NCI-H1694 treated with DMSO at 0.1 percent for 48 hours (cell line): ENCODE measurements at places on chromosomes 3 and 15.
A peak's percentile ranks its signal among the peaks of the same experiment; 100 is the strongest.

DNA sequence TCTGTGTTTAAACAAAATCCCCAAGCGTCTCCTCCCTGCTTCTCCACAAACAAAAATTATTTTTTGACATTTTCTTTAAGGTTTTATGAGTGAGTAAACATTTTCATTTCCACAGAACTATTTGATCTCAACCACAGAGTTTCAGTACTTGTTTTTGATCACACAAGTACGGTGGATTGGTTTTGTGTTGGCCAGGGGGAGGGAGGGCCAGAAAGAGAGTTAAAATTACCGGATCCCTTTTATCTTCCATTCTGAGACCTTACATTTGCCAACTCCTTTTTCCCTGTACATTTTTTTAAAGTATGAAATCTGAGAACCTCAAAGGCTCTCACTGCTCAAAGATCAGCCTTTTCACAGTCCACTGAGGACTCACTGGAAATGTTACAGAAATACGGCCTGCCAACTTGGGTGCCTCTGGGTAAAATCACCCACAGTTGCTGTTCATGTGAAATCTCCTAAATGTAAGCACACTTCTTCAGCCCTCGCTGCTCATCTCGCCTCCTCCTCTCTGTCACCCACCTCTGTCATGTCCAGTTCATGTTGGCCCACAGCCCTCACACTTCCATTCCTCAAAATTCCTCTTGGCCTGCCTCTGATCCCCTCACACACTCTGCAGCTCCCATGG lies 1.7 kb downstream of the HOMER2 start:
- DNase-seq = no peak

DNA sequence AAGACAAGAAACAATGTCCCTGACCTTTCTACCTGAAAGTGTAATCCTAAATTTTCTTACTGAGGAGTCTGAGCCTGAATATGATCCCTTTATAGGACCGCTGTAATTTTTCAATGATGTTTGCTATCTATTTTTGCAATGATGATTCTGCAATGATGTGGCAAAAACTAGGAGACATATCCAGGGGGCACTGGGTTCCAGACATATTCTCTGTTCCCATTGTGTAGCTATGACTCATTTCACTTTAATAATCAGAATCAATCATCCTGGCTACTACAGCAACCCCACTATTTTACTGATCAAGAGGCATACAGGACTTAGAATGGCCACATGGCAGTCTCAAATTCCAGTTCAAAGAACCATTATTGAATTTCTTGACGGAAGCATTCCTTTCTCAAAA lies 85.9 kb downstream of the AQR start:
- DNase-seq = no peak

DNA sequence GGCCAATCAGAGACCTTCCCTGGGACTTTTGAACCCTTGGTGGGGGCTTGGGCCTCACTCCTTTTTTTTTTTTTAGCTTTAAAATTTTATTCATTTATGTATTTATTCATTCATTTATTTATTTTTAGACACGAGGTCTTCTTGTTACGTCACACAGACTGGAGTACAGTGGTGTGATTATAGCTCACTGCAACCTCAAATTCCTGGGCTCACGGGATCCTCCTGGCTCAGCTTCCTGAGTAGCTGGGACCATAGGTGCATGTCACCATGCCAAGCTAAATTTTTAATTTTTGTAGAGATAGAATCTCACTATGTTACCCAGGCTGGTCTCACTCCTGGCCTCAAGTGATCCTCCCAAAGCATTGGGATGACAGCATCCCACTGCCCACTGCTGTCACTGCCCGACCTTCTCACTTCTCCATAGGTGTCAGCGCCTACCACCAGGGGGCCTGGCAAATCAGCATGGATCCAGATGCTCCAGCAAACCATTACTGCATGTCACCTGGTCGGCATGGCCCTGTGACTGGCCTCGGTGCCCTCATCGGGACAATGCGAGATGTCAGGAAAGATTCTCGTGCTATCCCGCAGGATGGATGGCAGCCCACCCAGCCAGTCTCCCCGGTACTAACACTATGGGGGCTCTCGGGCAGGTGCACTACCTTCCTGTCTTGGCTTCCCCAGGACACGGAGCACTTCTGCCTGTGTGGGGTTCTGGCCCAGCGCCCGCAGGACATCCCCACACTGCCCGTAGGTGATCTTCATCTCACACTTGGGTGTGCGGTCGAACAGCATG lies 3.0 kb downstream of the MYL3 start:
- DNase-seq = no peak

DNA sequence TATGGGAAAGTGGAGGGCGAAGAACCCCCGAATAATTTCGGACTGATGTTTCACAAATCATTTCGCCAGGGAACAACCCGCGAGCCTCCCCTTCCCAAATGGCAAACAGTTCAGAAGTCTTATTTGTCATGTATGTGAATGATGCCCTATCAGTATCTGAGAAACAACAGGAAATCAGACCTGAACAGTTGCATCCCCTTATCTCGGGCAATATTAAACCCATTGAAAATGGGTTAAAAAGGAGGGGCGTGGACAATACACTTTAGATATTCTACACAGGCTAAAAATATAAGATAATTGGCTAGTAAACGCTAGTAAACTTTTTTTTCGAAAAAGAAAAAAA lies 1003.3 kb upstream of the NR2F2 start:
- no peak for DNase-seq

- no peak for DNase-seq
These were observed 120.9 kb downstream of the CACNA2D3 start for GRCh38 chr3:54243056-54243931.

DNA sequence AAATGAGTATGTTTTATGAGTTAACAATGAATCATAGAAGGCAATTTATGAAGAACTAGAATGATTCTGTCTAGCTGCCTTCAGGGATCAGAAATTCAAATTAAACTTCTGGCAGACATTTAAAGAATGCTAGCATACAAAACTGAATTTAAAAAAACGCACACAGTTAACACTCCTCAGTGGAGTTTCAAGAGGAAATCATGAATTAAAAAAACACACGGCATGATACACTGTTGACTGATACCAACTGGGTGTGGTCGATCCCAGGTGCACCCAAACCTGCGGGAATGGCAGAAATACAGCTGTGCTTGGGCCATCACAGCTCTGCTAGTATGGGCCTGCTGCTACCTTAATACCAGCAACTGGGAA lies 526.0 kb downstream of the FOXP1 start:
- no peak for DNase-seq

GRCh38 chr3:37024092-37024491 lies 30.8 kb downstream of the MLH1 start:
- no peak for DNase-seq

GRCh38 chr15:41564286-41564959 lies 5.4 kb downstream of the TYRO3 start:
- no peak for DNase-seq

DNA sequence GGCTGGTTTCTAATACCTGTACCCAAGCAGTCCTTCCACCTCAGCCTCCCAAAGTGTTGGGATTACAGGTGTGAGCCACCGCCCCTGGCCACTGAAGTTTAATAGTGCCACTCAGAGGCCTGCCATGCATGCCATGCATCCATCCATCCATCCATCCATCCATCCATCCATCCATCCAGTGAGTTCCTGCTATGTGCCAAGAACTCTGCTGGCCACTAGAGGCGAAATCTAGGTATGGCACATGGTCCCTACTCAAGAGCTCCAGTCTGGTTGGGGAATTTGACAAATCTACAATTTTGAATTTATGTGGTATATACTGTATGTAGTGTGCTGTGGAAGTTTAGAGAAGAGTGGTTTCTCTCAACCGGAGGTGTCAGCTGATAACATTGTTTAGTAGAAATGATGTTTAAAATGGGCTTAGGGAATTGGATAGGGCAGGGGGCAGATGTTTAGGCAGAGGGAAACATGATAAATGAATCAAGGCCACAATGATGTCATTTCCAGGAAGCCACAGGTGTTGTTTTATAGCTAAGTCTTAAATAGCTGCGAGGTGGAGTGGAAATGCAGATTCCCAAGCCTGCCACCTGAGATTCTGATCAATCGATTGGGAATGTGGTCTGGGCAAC lies 384.4 kb upstream of the C2CD4B start:
- DNase-seq = peak; percentile 11

- DNase-seq = no peak
These were observed 23.2 kb downstream of the QTRT2 start for GRCh38 chr3:114079761-114080160.

- no peak for DNase-seq
These were observed 53.1 kb downstream of the TGFBR2 start for GRCh38 chr3:30659270-30660130.

- no peak for DNase-seq
These were observed 2.3 kb downstream of the PPP2R3A start for GRCh38 chr3:135967867-135968266.

- DNase-seq = no peak
These were observed 34.0 kb downstream of the ZNF106 start for GRCh38 chr15:42456971-42457370.

DNA sequence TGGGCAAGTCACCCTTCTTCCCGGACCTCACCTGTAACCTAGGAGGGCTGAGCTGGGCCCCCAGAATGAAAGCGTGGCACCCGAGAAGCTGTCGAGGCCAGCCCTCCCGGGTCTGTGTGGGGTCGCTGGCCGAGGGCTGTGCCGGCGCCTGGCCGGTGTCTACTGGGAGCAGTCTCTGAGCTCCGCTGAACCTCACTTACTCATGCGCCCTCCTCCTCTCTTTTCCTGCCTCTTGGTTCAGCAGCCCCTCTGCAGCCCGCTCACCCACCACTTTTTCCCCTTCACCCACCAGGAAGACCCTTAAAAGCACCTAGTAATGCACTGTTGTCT lies 419 bp downstream of the HYKK start:
- no peak for DNase-seq

- DNase-seq = no peak
These were observed 67.8 kb upstream of the SLC24A5 start for GRCh38 chr15:48052946-48053345.

DNA sequence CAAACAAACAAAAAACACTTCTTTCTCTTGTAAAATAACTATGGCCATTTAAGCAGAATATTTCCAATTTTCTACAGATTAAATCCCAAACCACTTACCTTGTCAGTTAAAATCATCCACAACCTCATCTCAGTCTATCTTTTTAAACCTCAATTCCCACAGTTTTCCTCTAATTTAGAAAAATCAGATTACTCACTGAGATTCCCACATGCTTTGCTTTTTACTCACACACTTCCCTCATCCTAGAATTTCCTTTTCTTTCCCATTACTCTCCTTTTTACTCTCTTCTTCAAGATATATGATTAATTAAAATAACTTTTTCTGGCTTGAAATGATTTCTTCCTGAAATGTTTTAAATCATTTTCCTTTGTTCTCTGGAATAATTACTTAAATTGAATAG lies 790.7 kb downstream of the ROBO1 start:
- no peak for DNase-seq

DNA sequence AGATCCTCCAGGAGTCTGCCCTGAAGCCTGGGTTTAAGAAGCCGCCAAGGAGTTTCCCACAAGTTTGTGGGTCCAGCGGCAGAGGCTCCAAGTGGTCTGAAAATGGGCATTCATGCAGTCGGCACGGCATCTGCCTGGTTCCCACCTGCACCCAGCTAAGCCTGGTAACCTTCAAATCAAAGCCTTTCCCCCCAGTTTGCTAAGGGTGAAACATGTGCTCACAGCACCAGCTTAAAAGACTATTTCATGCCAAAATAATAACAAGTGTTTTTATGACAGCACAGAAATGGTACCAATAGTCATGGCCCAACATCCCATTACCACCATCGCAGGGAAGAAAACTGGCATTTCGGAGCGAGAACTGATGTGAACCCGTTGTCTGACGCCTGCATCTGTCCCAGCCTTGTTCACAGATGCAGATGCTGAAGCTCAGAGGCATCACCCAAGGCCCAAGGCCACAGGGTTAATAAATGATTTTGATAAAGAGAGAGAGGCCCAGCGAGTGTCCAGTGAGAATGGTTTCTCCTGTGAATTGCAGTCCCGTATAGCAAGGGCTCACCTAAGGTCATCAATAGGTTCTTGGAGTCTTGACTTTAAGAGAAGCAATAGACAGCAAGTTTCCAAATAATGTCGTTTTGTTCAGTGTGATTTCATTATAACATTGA lies 188.0 kb upstream of the TPM1 start:
- DNase-seq = no peak

- no peak for DNase-seq
These were observed 16.6 kb downstream of the CAPN3 start for GRCh38 chr15:42375941-42376340.

GRCh38 chr3:69906351-69906966 lies 93.1 kb upstream of the SAMMSON start:
- DNase-seq = no peak

DNA sequence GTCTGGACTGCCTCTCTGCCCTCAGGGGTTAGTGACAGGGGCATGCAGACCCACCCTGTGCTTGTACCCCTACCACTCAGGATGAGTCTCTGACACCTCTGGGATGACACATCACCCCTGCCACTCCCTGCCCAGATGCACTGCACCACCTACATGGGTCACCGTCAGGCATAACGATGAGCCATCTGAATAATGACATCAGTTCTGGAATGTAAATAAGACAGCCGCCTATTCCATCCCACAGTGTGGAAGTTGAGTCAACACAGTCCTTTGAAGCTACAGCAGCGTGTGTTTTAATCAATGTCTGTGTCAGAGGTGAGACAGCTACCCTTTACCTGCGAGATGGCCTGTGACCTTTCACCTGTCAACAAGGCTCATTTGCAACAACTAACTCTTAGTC lies 268.7 kb upstream of the ARRDC4 start:
- no peak for DNase-seq

DNA sequence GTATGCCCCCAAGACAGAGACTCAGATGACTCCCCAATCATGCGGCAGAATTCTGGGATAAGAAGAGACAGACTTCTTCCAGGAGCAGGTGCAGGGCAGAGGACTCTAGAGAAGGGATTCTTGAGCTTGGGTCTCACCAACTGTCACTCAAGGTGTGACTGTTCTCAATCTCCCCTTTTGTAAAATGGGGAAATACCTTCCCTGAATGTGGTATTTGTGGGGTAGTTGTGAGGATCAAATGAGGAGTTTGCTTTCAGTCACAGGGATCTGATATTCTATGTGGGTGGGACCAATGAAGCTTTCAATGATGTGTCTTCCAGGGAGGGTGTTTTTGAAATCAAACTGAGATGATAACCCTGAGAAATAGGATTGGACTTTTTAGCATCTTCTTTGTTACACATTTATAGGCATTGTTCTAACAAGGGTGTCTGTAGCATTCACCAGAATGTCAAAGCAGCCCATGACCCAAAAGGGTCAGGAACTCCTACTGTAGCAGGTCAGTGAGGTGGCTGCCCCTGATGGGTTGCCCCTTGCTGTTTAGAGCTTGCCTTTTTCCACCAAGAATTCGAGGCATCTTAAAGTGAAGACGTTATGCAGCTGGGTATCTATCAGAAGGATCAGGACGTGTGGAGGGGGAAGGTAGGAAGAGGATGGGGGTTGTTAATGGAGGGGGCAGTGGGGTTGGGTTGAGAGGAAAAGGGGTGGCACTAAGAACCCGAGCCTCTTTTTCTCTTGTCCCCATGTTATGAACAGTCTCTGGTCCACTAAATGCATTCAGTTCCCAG lies 28.8 kb downstream of the UMPS start:
- no peak for DNase-seq
